Lung microvascular endothelial cell (primary cell): ENCODE measurements at places on chromosomes 5 and 9. TPM values are rescaled to one million over a fixed set of nuclear protein-coding genes. Genes with fewer than 3 reads are reported as not detected.

- no peak for DNase-seq
Observed at GRCh38 chr5:133894143-133894542, 74.3 kb downstream of the C5orf15 start.

- no peak for DNase-seq
Observed at GRCh38 chr5:134873494-134873893, 677 bp upstream of the TXNDC15 start.

- DNase-seq, result no peak
Observed at GRCh38 chr5:164370841-164371240, 865.4 kb downstream of the MAT2B start.

DNA sequence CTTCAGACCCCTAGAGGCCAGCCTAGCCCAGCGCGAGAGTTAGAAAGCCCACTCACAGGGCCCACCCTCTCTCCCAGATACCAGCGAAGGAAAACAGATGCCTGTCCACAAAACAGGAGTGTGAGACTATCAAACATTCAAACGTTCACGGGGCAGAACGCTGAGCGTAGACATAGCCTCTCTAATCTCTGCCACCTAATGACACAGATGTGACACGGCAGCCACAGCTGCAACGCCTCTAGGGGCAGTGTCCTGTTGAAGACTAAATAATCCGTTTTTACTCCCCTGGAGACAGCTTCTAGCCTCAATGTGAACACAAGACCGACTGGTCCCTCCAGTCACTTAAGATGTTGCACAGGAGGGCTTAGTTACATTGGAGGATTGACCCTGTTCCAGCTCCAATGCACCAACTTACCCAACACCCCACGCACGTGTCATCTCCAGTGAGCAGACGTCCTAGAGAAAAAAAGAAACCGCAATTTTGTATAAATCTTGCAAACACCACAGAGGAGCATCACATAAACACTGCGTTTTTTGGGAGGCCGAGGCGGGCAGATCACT lies 14.3 kb downstream of the DIPK1B start:
- DNase-seq, result peak; percentile 77

GRCh38 chr9:4939118-4939561 lies 45.9 kb upstream of the JAK2 start:
- no peak for DNase-seq

DNA sequence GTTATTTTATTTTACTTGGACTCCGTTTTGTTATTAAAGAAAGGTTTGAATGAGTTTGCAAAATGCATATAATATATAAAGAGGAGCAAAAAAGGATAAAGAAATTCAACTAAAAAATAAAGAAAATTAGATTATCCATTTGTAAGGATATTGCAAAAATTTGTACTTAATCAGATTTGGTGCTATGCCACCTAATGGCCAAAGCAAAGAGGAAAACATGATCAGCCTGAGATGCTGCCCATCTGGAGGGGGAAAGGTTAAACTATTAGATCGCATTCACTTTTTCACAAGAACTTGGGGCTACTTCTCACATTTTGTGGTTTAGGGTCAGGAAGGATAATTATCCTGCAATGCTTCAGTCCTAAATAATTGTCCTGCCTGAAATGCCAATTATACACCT lies 350.6 kb downstream of the MLLT3 start:
- peak; percentile 3 for DNase-seq

GRCh38 chr9:131394464-131395156 lies 724 bp downstream of the PRRC2B start:
- peak; percentile 62 for DNase-seq

DNA sequence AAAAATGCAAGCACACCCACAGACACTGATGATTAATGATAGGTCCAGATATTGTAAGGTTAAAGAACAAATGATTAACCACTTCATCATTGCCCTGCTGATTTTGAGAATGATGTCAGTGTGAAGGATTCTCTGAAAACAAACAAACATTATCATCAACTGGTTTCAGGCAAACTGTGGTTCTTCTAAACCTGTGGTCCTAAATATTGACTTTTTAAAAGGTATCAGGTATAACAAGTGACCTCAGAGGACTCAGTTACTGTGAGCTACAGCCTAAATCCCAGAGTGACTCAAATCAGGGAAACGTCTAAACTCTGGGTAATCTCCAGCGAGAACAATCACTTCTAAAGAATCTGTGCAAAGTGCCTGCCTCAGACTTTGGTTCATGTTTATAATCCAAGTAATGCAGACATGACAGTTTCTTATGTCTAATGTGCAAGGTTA lies 172.3 kb upstream of the CDH6 start:
- no peak for DNase-seq

GRCh38 chr9:27129221-27129620 lies 20.2 kb downstream of the TEK start:
- DNase-seq, result no peak

GRCh38 chr9:33124046-33124445 lies 43.1 kb downstream of the B4GALT1 start:
- DNase-seq, result no peak

DNA sequence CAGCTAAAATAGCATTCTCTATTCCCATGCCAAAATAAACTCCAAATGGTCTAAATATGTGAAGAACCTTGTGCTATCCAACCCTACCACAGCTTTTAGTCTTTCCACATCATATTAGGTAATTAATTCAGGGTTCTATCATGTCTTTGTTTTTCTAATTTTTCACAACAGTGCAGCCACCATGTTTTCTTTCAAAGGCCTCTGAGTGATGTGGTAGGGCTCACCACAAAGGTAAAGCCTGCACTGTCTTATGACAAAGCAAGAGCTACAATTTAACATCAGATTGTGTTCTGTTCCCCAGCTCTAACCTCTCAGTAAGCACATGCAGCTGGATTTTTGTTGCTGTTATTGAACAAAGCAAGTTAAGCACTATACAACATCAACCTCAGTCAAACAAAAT lies 52.4 kb downstream of the MEF2C start:
- DNase-seq, result peak; percentile 53

- no peak for DNase-seq
Observed at GRCh38 chr5:25862276-25862675, 1176.1 kb downstream of the CDH9 start.

DNA sequence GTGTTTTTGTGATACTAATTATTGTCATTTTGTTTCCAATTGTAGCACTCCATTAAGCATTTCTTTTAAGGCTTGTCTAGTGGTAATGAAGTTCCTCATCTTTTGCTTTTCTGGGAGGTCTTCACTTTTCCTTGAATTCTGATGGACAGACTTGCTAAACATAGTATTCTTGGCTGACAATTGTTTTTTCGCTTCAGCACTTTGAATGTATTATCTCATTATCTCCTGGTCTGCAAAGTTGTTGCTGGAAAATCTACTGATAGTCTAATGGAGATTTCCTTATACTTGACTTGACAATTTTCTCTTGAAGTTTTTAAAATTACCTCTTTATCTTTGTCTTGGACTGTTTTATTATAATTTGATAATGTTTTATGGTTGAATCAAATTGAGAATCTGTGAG lies 147.5 kb downstream of the FAM174A start:
- no peak for DNase-seq

DNA sequence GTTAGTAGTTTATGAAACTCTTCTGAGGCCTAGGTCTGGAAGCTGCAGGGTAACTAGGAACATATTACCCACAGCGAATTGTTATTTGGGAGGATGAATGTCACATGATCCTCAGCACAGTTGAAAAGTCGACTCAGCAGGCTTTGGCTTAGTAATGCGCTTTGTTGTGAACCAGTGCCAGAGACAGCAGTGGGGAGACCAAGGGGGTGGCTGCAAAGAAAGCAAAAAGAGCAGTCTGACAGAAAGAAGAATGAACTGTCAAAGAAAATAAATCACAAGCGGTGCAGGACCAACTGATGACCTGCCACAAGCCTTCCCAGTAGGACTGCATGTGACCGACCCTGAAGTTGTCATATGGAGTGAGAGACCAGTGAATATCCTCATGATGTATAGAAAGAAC lies 170.0 kb downstream of the CCDC171 start:
- no peak for DNase-seq

CRHBP gene
- total RNA-seq, result not detected in 2 replicates

TLX3 gene
- not detected in 2 replicates for total RNA-seq

GLRX gene
- total RNA-seq, result 31.6 and 38.7 TPM in 2 replicates

ARL14EPL gene
- under 0.01 TPM in 2 replicates for total RNA-seq

ANGPTL2 gene
- total RNA-seq, result 5.8 and 7.6 TPM in 2 replicates
